ENCODE measurements at places on chromosomes 16 and 17. TPM values are rescaled to one million over a fixed set of nuclear protein-coding genes. Genes with fewer than 3 reads are reported as not detected.

The LRRC37A gene
- polyA plus RNA-seq: 5.0 TPM

The FMNL1 gene
- polyA plus RNA-seq: 5.6 TPM

The VPS35L gene
- 30.2 TPM for polyA plus RNA-seq

The HNF1B gene
- polyA plus RNA-seq: not detected

The CPD gene
- 14.3 TPM for polyA plus RNA-seq

The KRT16 gene
- polyA plus RNA-seq: not detected

The ATP2A3 gene
- polyA plus RNA-seq: not detected

The GDPD1 gene
- 31.8 TPM for polyA plus RNA-seq

The KRTAP2-3 gene
- polyA plus RNA-seq: not detected

The HAS3 gene
- polyA plus RNA-seq: 12.5 TPM

The MMP28 gene
- polyA plus RNA-seq: 0.31 TPM

The SLC52A1 gene
- polyA plus RNA-seq: not detected

The CD300LG gene
- polyA plus RNA-seq: not detected

The TBC1D3D gene
- polyA plus RNA-seq: 0.45 TPM

The EVPL gene
- not detected for polyA plus RNA-seq

The KRTAP9-8 gene
- polyA plus RNA-seq: not detected

The TMEM98 gene
- polyA plus RNA-seq: 65.1 TPM

The OTOP3 gene
- not detected for polyA plus RNA-seq

The GPR142 gene
- not detected for polyA plus RNA-seq

The GPR139 gene
- polyA plus RNA-seq: 0.52 TPM

The THOC6 gene
- 23.0 TPM for polyA plus RNA-seq

The BEAN1 gene
- polyA plus RNA-seq: 0.58 TPM

The RHOT2 gene
- polyA plus RNA-seq: 192 TPM

The KIF2B gene
- not detected for polyA plus RNA-seq

The SRL gene
- polyA plus RNA-seq: not detected

The ACSM3 gene
- polyA plus RNA-seq: 0.57 TPM

The TLCD2 gene
- polyA plus RNA-seq: 0.08 TPM

Measured in neural cell (in vitro differentiated cells).